RKO (cell line): ENCODE measurements at places on chromosomes 6 and 20.

DNA sequence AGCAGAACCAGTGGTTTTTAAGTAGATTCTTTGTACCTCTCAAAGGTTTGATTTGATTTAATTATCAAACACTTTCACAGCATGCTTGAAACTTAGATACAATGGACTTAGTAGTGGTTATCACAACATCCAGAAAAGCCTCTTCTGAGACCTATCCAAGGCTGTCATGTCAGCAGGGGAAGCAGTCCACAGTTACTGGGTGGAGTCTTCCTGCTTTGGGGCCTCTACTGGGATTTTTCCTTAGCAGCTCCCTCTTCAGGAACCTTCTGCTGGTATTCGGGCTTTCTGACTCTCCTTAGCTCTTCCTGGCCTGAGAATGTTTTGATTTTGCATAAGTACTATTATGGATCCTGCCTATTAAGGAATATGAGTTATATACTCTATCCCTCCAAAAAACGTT lies 36.0 kb downstream of the ARFGEF2 start:
- no peak for DNase-seq

DNA sequence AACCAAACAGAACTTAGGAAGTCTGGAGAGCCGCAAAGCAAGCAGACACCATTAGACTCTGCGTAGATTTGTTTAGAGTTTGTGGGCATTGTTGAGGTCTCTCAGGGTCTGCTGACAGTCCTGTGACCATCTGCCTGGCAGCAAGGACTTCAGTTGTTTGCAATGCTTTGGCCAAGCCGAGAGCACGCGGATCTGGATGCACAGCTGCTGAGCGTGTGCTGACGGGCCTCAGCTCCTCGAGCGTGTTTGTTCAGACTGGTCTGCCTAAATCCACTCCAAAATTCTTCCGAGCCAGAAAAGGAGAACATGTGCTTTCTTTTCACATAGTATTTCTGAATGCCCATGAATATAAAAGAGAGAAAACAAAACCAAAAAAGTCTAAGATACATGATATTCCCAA lies 159.0 kb downstream of the ZNF217 start:
- DNase-seq, result no peak

DNA sequence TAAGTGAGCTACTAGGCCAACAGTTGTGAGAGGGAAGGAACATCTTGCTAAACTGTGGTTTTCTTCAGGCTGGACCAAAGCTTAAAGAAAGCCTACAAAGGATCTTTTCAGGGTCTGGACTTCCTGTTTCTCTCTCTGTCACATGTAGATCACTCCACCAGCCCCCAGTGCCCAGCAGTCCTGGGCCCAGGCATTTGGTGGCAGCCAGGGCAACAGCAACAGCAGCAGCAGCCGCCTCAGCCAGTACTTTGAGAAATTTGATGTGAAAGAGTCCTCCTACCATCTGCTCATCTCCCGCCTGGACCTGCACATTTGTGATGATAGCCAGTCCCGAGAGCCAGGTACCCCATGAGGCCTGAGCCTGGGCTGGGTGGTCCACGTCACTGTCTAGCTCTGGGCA lies 44.1 kb downstream of the BLTP3A start:
- no peak for DNase-seq

DNA sequence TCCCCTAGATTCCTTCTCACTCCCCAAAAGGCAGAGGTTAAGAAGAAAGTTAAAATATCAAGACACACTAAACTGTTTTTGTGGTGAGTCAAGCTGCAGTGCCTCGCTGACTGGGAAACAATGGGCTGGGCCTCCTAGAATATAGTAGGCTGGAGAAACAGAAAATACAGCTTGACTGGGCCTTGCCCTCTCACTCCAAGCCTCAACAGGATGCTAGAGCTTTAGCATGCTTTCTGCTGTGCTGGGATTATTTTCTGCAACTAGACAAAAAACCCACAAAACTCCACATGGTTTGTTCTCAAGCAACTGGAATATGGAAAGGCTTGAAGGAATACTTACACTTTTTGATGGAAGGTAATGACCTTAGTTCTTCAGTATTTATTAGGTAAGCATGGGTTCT lies 27.9 kb downstream of the FOXO3 start:
- no peak for DNase-seq

DNA sequence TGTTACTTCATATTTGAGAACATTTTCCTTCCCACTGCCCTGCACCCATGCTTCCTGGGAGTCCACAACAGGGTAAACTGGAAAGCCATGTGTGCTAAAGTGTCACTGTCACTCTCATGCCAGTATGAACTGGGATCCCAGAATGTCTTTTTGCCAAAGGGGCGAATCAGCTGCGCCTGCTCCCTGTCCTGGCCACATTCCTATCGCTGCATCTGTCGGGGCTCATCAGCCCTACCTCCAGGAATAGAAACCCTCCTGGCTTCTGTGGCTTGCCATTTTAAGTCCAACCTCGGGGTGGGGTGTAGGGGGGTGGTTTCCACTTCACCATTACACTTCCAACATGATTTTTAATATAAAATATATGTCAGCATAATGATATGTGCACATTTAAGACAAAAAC lies 933 bp downstream of the KLHL31 start:
- DNase-seq, result no peak

- DNase-seq, result no peak
Observed at GRCh38 chr6:158962371-158962770, 37.6 kb downstream of the RSPH3 start.

GRCh38 chr6:161257793-161258457 lies 15.9 kb downstream of the AGPAT4 start:
- no peak for DNase-seq

- no peak for DNase-seq
Observed at GRCh38 chr6:105113422-105113821, 66.4 kb downstream of the POPDC3 start.

DNA sequence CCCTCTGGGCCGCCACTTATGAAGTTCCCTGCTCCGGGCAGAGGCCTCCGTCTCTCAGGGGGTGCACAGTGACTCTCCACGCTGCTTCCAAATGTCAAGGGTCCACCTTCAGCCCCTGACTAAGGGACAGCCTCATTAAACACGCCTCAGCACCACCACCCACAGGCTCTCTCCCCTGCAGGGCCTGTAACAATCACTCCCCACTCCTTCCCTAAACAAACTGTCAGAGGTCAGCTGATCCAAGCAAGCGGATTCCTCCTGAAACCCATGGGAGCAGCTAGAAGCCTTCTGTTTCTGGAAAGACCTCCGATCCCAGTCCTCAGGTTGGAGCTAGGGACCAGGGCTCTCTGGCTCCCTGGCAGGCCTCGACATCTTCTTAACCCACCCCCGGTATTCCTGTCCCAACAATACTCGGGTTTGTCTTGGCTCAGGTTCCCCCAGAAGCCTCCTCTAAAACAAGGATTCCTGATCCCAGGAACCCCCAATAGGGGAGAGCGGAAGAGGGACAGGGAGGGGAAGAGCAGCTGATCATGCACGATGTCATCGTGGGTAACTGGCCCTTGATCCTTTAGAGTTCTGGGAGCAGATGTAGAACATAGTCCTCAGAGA lies 181.0 kb downstream of the ZNF217 start:
- DNase-seq, result no peak

DNA sequence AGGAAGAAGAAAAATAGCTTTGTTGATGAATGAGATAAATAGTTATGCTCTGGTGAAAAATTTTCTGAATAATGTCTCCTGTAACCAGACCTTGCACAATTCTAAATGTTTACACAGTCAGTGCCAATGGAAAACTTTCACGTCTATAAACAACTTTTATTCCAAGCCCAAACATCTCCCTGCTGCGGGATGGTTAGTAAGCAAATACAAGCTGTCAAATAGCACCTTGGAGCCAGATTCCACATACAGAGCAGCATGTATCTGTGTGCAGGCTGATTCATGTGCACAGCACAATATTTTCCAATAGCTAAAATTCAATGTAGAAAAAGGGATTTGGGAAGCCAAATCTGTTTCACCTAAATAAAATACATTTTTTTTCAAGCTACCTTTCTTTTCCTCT lies 813.3 kb downstream of the HACE1 start:
- DNase-seq, result no peak

DNA sequence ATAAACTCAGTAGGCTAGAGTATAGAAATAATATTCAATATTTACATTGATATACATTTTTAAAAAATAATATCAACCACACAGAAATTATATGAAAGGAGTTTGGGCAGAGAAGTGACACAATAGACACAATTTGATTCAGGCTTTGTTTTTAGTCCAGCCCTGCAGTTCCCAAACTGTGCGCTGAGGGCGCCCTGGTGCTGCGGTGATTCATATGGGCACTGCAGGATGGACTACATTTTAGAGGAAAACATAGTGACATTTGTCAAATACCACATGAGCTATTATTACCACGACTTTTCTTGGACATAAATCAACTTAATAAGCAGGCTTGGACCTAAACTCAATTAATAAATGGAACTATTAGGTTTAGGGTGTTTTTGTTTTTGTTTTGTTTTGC lies 364.3 kb upstream of the ID4 start:
- peak; percentile 3 for DNase-seq

- peak; percentile 0 for DNase-seq
Observed at GRCh38 chr6:164048840-164049516, 634.5 kb downstream of the QKI start.

- DNase-seq, result peak; percentile 66
Observed at GRCh38 chr20:20837574-20838021, 125.2 kb upstream of the RALGAPA2 start.

DNA sequence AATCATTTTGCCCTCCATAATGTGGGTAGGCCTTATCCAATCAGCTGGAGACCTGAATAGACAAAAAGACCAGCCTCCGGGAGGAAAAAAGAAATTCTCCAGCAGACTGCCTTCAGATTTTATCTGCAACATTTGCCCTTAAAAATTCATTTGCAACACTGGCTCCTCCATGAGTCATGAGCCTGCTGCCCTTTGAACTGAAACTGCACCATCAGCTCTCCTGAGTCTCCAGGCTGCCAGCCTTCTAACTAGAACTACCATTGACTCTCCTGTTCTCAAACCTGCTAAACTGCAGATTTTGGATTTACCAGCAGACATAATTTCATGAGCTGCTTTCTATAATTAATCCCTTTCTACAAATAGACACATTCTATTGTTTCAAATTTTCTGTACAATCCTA lies 223.9 kb upstream of the THEMIS start:
- peak; percentile 26 for DNase-seq

GRCh38 chr20:61331543-61331942 lies 79.5 kb downstream of the CDH4 start:
- no peak for DNase-seq

DNA sequence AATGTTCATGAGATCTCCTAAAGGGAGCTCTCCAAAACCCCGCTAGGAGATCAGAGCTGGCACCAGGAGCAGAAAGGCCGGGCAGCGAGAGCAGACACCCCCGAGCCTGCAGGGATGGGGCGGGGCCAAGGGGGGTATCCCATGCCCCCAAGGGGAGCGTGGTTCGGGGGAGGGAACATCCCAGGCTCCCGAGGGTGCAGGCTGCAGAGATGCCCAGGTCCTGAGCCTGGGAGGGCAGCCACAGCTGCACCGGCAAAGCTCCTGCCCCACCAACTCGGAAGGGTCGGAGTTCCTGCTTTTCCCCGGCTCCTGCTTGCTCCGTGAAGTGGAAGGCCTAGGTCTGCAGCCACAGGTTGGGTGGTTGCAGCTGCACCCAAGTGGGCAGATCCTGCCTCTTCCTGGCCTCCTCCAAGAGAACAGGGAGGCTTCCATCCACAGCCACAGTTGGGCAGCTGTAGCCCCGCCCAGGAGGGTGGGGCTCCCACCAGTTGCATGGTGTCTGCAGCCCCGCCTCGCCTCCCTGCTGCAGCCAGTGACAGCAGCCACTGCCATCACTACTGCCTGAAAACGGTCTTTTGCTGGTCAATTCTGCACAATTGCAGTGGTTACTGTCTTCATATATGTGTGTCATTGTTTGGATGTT lies 13.4 kb upstream of the GMNN start:
- DNase-seq, result no peak

GRCh38 chr6:142883011-142883410 lies 62.0 kb downstream of the HIVEP2 start:
- DNase-seq, result no peak

DNA sequence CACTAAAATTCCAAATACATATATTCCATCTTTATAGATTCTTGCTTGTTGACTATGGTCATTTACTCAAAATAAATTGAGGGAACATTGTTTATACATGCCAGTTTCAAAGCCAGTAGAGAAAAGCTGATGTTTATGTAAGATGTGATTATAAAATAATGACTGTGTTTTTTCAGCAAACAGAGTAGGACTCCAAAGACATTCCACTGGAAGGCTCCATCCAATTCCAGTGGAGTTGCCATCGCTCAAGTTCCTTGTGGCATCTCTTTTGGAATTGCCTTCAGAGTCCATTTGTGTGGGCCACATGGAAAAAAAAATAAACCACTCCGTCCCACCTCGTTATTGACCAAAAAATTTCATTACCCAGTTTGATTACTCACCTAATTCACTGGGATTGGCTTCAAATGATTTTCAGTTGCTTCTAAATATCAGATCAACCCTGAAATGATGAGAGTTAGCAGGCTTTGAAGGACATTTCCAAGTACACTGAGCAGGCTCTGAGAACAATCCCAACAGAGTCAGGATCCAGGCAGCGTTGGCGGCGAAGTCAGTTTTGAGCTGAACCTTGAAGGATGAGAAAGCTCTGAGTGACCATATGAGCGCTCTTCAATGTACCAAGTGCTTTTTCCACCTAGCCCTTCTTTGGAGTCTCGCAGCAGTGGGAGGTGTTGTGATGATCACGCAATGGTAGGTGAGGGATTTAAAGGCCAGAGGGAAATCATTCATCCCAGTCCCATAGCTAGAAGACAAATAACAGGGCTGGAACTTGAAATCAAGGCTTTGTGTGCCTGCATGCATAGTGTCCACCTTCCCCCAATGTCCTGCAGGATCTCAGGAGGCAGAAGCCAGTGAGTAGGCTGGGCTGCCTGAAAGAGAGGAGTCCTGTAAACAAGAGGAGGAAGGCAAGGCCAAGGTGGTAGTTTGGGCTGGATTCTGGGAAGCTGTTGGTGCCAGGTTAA lies 281.7 kb downstream of the CDC5L start:
- DNase-seq, result no peak

- no peak for DNase-seq
Observed at GRCh38 chr6:143806282-143807102, 36.6 kb upstream of the LTV1 start.

DNA sequence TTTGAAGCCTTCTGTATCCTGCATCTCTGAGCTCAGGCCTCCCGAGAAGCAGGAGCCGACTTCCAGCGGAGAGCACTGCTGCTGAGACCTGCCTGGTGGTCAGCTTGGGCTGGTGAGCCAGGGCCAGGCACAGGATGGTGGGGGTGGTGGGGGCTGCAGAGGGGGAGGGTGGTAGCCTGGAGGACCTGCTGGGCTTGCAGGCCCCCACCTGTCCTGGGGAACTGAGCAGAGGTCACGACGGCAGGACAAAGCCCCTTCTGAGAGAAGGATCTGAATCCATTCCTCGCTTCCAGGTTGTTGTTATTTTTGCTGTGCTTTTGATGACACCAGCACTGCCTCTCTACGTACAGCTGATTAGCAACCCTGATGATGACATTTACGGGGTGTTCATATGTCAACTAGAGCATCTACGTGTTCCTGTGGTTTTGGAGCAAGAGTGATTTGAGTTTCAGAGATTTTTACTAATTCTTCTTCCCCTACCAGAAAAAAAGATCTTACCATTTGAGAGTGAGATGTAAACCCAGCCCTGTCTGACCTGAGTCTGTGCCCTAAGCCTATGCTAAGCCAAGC lies 35.7 kb upstream of the CD93 start:
- no peak for DNase-seq
